ENCODE measurements at places on chromosomes 16 and 17. TPM values are rescaled to one million over a fixed set of nuclear protein-coding genes. Genes with fewer than 3 reads are reported as not detected.

Gene KRT31
- not detected for total RNA-seq

Gene CCL1
- not detected for total RNA-seq

Gene NPIPA2
- total RNA-seq = 8.2 TPM

DNA sequence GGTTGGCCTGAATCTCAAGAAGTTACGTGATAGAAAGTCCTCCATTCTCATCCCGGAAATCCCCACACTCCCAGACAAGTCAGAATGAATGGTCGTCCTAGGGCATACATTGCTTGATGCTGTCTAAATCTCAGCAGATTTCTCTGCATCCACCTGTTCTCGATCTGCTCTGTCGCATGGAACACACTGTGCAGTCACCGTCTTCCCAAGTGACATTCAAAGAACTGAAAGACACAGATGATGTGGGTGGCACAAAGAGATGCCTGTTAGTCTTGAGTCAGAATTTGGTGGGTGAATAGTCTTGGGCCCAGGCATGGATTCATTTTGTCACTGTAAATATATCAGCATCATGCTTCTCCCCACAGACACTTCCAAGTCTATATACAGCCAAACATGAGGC is 518 bp upstream of the KRTAP9-3 start:
- no peak overlapping the region for H3K4me3 ChIP-seq
- H3K27me3 ChIP-seq = peaks cover 32% of the 10 kb centered on the region
- no peak for DNase-seq
- H3K36me3 ChIP-seq = no peaks in the 10 kb centered on the region

DNA sequence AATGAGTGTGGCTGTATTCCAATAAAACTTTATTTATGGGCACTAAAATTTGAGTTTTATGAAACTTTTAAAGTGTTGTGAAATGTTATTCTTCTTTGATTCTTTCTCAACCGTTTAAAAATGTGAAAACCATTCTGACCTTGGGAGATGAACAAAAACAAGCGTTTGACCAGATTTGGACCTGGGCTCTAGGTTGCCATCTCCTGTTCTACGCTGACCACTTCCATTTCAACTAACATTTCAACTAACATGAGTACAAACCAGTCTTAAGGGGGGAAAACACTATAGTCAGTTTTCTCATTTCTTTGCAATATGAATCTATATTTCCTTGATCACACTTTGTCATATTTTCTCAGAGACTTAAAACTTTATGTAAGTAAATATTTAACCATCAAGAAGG is 118.4 kb upstream of the IRX5 start:
- no peak overlapping the region for H3K4me3 ChIP-seq
- no peak overlapping the region for H3K27ac ChIP-seq
- H3K36me3 ChIP-seq = no peaks in the 10 kb centered on the region
- DNase-seq = no peak

- no peaks in the 10 kb centered on the region for H3K27me3 ChIP-seq
- no peak overlapping the region for H3K4me3 ChIP-seq
- H3K4me1 ChIP-seq = peaks cover 22% of the 10 kb centered on the region
- DNase-seq = no peak
- no peak overlapping the region for H3K27ac ChIP-seq
- H3K36me3 ChIP-seq = peaks cover 13% of the 10 kb centered on the region
These were observed 15.3 kb downstream of the VPS53 start for GRCh38 chr17:699345-699744.

DNA sequence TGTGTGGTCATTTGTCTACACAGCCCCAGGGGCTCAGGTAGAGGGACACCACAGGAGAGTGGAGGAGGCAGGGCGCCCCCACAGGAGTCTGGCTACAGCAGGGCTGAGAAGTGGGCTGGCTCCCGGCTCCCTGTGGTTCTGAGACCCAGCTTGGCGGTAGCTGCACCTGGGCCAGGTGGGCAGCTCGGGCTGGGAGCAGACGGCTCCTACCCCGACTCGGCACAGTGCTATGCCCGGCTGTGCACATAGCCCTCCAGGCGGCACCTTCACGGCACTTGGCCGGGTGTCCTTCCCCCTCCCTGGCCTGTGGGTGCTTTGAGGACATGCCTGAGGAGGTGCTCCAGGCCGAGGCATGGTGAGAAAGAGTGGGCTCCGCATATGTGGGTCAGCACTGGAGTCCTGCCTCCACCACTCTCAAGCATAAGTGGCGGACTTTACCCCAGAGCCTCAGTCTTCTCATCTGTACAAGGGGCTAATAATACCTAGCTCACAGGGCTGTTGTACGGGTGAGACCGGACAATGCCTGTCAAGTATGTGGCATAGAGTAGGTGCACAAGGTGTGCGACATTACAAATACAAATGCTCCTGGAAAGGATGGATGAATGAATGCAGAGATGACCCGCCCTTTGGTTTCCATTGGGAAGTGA is 50.1 kb upstream of the JPH3 start:
- peaks cover 10% of the 10 kb centered on the region for H3K4me1 ChIP-seq
- H3K27me3 ChIP-seq = peaks cover 22% of the 10 kb centered on the region
- no peak overlapping the region for H3K27ac ChIP-seq
- H3K4me3 ChIP-seq = no peak overlapping the region

- no peaks in the 10 kb centered on the region for H3K4me1 ChIP-seq
- no peaks in the 10 kb centered on the region for H3K36me3 ChIP-seq
- no peak overlapping the region for H3K4me3 ChIP-seq
These were observed 328.1 kb downstream of the CA10 start for GRCh38 chr17:51830451-51830850.

GRCh38 chr16:72024862-72025382 is 16.4 kb downstream of the DHODH start:
- H3K36me3 ChIP-seq = no peaks in the 10 kb centered on the region
- no peak overlapping the region for H3K27ac ChIP-seq
- H3K27me3 ChIP-seq = no peaks in the 10 kb centered on the region
- DNase-seq = no peak

DNA sequence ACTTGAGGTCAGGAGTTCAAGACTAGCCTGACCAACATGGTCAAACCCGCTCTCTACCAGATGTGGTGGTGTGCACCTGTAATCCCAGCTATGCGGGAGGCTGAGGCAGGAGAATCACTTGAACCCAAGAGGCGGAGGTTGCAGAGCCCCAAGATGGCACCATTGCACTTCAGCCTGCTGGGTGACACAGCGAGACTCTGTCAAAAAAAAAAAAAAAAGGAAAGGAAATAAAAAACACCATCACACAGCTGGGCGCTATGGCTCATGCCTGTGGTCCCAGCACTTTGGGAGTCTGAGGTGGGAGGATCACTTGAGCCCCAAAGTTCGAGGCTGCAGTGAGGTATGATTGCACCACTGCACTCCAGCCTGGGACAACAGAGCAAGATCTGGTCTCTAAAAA is 13.3 kb upstream of the SBK1 start:
- H3K36me3 ChIP-seq = no peaks in the 10 kb centered on the region
- DNase-seq = no peak
- no peak overlapping the region for H3K4me3 ChIP-seq

DNA sequence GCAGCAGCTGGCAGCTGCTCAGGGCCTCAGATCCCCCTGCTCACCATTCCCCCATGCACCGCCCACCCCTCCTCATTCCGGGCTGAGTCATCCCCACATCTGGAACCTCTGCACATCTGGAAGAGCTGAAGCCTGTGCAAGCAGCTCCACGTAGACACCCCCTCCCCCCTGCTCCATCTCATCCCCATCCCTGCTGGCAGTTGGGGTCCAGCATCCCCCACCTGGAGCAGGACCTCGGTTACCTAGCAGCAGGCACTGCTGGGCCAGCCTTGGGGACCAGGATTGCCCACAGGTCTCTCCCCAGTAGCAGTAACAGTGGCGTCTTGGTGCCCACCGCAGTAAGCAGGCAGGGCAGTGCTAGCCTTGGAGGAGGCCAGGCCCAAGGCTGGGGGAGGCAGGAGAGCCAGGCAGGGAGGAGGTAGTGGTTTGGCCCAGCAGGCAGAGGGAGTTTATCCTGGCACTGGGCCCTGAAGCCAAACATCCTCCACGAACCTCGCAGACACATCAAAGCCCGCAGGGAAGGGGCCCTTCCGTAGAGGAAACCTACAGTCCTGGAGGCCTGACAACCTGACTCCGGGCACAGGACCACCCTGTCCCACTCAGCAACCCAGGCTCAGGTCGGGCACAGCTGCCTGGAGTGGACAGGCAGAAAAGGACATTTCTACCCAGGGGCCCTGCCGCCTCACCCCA is 7.7 kb upstream of the TMEM92 start:
- H3K4me3 ChIP-seq = no peak overlapping the region
- peaks cover 55% of the 10 kb centered on the region for H3K4me1 ChIP-seq
- no peaks in the 10 kb centered on the region for H3K36me3 ChIP-seq
- H3K27me3 ChIP-seq = peaks cover 21% of the 10 kb centered on the region
- peak overlapping the region; percentile 24 for H3K27ac ChIP-seq
- DNase-seq = peak; percentile 67
